Choroid plexus epithelial cell (primary cell): ENCODE measurements at places on chromosomes 5 and 9.
A peak's percentile ranks its signal among the peaks of the same experiment; 100 is the strongest.

DNA sequence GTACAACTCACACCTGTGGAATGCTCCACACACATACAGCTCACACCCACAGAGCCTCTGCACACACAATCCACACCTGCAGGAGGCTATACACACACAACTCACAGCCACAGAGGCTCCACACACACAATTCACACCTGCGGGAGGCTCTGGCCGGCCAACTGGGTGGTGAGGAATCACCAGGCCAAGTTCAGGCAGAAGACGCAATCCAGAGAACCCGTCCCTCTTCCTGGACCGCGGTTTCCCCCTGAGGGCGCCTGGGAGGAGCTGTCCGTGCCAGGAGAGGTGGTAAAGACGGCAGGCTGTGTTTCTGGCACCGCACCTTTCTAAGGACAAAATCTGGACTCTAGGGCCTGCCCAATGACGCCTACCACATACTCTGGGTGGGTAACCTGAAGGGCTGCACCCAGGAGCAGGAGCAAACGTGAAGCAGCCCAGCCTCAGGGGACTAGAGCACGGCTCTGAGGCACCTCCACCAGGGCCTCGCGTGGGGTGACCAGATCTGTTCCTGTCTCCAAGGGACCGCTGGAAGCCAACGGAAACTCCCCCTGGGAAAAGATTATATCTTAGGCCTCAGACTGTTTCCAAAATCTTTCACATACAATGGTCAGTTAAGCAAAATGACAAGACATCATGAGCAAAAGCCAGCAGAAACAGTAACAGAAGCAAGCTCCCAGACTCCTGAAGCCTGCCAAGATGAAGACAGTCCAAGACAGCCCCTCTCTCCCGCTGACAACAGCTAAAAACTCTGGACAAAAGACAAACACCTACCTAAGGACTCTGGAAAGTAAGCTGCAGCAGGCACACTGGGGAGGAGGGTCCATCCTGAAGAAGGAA lies 16.9 kb downstream of the CAMSAP1 start:
- DNase-seq: no peak

GRCh38 chr5:155735388-155735787 lies 591.6 kb upstream of the SGCD start:
- no peak for DNase-seq

DNA sequence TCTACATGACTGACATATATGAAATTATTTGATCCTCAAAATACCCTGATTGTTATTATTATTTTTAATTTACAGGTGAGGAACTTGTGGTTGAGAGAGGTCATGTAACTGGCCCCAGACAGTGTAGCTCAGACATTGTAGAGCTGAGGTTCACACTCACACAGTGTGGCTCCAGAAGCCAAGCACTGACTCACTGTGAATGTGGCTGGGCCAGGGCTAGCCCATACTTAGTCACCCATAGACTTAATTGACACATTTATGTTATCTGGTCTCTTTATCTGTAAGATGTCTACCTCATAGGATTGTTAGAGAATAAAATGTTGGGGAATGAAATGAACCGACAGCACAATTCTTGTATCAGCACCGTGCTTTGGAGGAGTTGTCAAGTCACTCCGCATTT lies 24.9 kb upstream of the CCDC112 start:
- peak; percentile 39 for DNase-seq

DNA sequence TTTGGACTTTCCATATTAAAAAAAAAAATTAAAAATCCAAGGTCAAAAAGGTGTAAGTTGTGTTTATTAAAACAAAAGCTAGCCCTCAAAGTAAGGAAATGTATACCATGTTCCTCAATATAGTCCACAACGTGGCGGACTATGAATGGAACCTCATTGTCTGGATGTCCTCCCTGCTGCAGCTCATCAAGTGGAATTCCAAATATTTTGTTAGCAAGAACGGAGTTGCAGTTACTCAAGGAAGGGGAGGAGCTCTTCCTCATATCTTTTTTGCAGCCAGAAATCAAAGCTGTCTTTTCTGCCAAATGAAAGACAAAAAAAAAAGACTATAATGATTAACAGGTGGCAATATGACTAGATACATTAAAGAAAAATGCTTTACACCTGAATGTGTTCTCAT lies 14.0 kb downstream of the FAM13B start:
- DNase-seq: peak; percentile 58

DNA sequence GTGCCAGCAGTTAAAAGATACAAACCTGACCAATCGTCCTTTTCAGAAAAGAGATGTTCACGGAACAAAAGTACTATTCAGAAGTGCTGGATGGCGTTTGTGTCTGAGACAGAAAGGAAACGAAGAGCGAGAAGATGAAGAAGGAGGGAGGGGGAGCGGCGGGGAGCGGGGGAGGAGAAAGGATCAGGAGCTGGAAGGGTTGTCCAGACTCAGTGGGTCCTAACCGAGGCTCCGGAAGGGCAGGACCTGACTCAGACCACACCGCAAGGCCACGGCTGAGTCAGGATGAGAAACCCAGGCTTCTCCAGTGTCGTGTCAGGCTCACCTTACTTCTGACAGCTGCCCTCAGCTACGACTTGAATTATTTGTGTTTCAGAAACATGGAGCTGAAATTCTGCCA lies 46.2 kb downstream of the PAX5 start:
- DNase-seq: no peak

- DNase-seq: peak; percentile 86
These were observed 6.3 kb upstream of the TTLL11 start for GRCh38 chr9:122099271-122099869.

GRCh38 chr9:123611226-123611625 lies 255.2 kb downstream of the CRB2 start:
- peak; percentile 9 for DNase-seq

- DNase-seq: peak; percentile 91
These were observed 73.0 kb downstream of the PTPDC1 start for GRCh38 chr9:94157050-94157801.

- DNase-seq: no peak
These were observed 7.3 kb downstream of the CSF1R start for GRCh38 chr5:150078802-150079689.

GRCh38 chr9:131693651-131694597 lies 46.0 kb downstream of the RAPGEF1 start:
- DNase-seq: no peak

GRCh38 chr9:98201102-98201501 lies 8.7 kb upstream of the CORO2A start:
- no peak for DNase-seq

- DNase-seq: peak; percentile 84
These were observed 739 bp downstream of the CARD9 start for GRCh38 chr9:136372561-136373299.

GRCh38 chr5:136364307-136364706 lies 1.0 kb downstream of the TRPC7 start:
- DNase-seq: peak; percentile 15

DNA sequence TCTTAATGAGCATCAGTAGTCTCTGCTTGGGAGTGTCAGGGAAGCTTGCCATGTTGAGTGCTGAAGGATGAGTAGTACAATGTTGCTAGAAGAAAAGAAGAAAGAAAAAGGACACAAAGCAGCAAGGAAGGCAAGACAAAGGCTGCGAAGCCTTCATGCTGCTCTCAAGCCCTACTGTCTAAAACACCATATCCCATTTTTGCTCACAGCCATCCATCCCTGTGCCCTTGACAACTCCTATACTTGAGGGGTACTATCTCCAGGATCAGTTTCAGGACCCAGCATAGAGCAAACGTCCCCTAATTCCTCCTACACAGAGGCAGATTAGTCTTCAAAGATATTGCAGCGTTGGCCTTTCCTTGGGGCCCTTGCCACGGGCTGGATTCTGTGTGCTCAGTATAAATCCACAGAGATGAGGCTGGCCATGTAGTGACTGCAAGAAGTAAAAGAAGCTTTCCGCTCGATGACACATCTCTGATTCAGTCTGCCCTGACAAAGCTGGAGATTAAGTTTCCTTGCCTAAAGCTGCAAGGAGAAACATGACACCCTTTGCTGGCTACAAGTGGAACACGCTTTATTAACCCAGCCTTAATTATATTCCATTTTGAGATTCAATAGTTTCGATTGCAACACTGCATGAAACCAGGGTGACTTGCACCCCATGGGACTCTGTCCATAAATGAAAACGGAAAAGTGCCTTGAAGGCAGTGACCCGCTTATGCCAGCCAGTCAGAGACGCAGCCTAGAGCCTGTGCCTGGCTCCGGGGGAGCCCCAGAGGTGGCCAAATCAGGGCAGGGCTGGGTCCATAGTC lies 304.6 kb downstream of the ACTL7B start:
- DNase-seq: peak; percentile 87

DNA sequence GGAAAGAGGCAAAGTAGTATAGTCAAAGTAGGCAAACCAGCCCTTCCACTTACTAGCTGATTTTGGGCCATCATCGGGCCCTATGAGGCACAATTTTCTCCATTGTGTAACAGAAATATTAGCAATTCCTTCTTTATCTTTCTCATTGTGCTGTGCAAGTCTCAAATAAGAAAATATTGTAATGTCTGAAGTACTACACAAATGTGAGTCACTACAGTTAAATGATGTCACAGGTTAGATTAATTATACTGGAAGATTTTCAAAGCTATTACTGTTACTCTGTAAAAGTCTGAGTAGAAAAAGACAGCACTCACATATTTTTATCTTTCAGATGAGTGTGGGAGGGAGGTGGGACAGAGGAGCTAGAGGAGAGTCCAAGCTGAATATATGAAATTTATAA lies 12.4 kb upstream of the TMC1 start:
- peak; percentile 30 for DNase-seq

DNA sequence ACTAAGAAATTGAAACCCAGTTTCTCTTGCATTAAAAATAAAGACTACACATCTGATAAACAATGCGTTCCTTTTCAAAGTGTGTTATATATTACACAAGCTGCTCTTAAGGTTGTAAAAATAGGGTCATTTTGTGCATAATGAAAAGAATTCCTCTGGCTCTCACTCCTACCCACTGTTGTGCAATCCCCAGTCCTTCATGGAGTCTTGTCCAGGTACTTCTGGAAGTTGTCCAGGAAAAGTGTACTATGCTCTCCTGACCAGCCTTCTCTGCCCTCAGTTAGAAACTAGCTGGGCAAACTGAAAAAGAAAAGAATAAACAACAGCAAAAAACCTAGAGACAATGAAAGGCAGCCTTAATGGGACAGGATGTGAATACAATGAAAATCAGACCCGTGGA lies 345.5 kb upstream of the PAPPA start:
- peak; percentile 38 for DNase-seq
